ENCODE measurements at places on chromosomes 4 and X.
A peak's percentile ranks its signal among the peaks of the same experiment; 100 is the strongest.

GRCh38 chr4:84582988-84583875 is at the start of gene CDS1:
Gene CDS1 (plus strand): TSS chr4:84583127. CDS start chr4:84583402, 275 bp downstream.
- H3K36me3 ChIP-seq = no peaks in the 10 kb centered on the region
- no peak for DNase-seq
- peaks cover 21% of the 10 kb centered on the region for H3K4me1 ChIP-seq
- peak within 1 kb of the TSS; percentile 73 for H3K4me3 ChIP-seq
- H3K27me3 ChIP-seq = peaks cover 34% of the 10 kb centered on the region
- H3K27ac ChIP-seq = no peak within 1 kb of the TSS

DNA sequence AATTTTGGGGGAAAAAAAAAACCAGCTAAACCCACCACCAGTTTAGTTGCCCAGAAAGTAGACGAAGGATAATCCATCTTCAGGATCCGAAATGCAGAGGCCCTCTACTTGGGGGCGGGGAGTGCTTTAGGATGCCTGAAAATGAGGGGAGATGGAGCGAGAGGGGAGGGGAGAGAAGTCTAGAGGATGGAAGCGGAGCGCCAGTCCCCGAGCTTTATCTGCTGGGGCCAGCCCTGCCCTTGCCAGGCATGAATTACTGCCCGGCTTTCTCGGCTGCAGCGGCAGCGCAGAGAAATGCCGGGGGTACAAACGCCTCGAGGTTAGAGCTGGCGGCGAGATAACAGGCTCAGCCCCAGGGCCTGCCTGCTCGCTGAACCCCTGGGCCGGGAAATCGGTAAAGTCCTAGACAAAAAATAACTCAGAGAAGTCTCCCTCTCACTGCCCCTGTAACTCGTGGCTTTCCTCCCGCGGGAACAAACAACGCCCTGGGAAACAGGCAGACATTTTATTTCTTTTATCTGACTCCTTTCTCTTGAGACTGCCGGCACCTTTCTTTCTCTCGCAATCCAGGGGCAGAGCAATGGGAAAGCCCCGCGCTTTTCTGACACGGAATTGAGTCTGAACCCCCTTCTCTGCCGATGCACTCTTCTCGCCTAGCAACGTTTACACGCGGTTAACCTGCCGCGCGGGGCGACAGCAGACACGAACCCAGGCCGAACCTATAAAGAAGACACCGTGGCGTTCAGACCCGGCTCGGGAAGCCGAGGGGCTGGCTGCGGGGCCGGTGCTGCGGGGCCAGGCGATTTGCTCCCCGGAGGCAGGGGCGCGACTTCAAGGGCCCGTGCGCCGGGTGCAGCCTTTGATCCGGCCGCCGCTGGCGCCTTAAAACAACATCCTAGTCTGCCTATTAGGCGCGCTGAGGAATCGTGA is 3.1 kb upstream of the MSX1 start:
- peaks cover 60% of the 10 kb centered on the region for H3K27me3 ChIP-seq
- H3K36me3 ChIP-seq = no peaks in the 10 kb centered on the region
- DNase-seq = peak; percentile 79
- H3K27ac ChIP-seq = no peak overlapping the region

DNA sequence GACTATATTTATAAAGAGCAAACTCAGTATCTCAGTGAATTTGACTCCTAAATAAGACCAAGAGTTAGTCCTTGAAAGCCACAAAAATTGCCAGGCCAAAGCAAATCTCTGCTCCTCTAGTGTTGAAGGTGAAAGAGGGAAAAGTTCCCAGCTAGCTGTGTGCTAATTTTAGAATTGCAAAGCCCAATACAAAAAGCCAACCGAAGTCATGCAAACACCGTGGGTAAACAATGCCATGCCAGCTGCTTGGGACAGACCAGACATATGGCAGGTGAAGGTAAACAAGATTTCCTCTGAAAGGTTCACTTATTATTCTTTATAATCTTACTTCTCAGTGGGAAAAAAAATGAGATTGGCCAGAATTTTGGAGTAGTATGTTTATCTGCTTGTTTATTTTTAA is 80.5 kb upstream of the LNX1 start:
- DNase-seq = no peak

GRCh38 chr4:77204621-77205020 is 47.6 kb downstream of the CCNG2 start:
- no peak overlapping the region for H3K4me3 ChIP-seq
- no peaks in the 10 kb centered on the region for H3K27me3 ChIP-seq
- no peak overlapping the region for H3K27ac ChIP-seq
- no peaks in the 10 kb centered on the region for H3K36me3 ChIP-seq
- no peak for DNase-seq

GRCh38 chr4:87388901-87389300 is 2.1 kb downstream of the HSD17B11 start:
- DNase-seq = no peak
- no peak overlapping the region for H3K4me3 ChIP-seq
- H3K27me3 ChIP-seq = no peaks in the 10 kb centered on the region
- peaks cover 19% of the 10 kb centered on the region for H3K4me1 ChIP-seq
- peak overlapping the region; percentile 26 for H3K27ac ChIP-seq
- peaks cover 14% of the 10 kb centered on the region for H3K36me3 ChIP-seq

DNA sequence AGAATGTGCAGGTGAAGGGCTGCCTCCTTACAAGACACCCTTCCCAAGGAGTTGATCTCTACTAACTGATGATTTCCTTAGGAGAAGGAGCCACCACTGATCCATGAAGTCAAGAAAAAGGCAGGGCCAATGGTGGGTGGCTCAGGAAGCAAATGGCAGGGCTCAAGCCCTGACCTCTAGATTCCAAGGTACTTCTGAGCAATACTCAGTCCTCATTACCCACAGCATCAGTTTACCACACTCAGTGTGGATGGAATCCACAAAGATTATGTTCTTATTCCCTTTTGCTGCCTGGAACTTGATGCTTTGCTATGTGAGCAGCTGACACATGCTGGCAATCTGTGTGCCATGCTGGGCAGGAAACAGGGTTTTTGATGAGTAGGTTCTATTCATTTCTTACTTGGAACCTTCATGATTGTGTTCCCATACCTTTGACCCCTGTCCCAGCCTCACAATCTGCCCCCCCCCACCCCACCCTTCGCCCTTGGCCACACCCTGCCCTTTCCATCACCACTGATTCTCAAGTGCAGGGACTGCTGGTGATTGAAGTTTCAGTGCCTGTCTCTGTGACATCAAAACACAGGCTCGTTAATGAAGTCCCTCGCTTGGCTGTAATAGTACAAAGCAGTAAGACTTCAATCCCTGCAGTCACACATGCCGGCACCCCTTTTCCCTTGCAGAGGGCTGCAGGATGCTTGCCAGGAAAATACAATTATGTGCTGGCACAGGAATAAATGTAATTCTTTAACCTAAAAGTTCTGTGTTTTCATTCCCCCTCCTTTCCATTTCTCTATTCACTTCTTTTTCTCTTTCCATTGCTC is 135.6 kb upstream of the GPC4 start:
- H3K36me3 ChIP-seq = no peaks in the 10 kb centered on the region
- no peak overlapping the region for H3K4me3 ChIP-seq
- no peaks in the 10 kb centered on the region for H3K4me1 ChIP-seq
- DNase-seq = no peak

DNA sequence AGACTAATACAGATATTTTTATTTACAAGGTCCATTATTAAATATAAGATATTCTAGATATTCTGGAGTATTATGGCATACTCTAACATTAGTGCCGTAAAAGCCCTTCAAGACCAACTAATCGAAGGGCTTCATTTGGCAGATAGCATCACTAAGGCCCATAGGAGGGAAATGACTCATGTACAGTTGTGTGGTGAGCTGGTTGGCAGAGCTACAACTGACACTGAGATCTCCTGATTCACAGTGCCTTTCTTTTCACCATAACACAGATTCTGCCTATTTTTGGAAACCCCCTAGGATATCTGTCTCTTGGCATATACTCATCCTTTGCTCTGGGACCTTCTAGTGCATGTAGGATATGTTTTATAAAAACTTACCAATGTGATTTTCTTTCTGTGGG is 201.7 kb upstream of the AFF2 start:
- H3K4me1 ChIP-seq = no peaks in the 10 kb centered on the region
- no peak overlapping the region for H3K27ac ChIP-seq
- DNase-seq = peak; percentile 84
- no peaks in the 10 kb centered on the region for H3K36me3 ChIP-seq

GRCh38 chrX:151167791-151168345 is 8.5 kb upstream of the GPR50 start:
- no peak overlapping the region for H3K4me3 ChIP-seq
- no peaks in the 10 kb centered on the region for H3K36me3 ChIP-seq
- no peaks in the 10 kb centered on the region for H3K27me3 ChIP-seq
- H3K4me1 ChIP-seq = no peaks in the 10 kb centered on the region

GRCh38 chr4:10035130-10035529 is 13.8 kb upstream of the SLC2A9 start:
- no peak for DNase-seq
- H3K4me3 ChIP-seq = no peak overlapping the region
- no peak overlapping the region for H3K27ac ChIP-seq
- H3K36me3 ChIP-seq = no peaks in the 10 kb centered on the region
- H3K27me3 ChIP-seq = no peaks in the 10 kb centered on the region

DNA sequence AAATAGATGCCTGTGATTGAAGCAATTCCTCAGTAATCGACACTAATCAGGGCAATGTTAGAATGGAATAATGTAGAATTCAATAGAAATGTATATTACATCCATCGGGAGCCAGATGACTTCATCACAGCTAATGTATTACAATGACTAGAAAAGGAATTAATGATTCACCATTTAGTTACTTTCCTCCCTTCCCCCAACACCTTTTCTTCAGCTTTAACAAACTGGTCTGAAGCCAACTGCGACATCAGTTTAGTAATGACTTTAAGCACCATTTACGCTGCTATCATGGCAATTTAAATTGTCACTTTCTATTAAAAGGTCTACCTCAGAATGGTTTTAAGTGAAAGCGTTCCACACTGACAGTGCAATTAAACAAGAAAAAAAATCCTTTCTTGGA is 45.1 kb downstream of the SUPT20HL2 start:
- no peak overlapping the region for H3K27ac ChIP-seq
- H3K27me3 ChIP-seq = no peaks in the 10 kb centered on the region
- no peaks in the 10 kb centered on the region for H3K4me1 ChIP-seq
- H3K36me3 ChIP-seq = no peaks in the 10 kb centered on the region

- no peaks in the 10 kb centered on the region for H3K4me1 ChIP-seq
- no peak for DNase-seq
Observed at GRCh38 chrX:1700757-1701156, 85.9 kb downstream of the ASMT start.

- no peak overlapping the region for H3K4me3 ChIP-seq
- peaks cover 46% of the 10 kb centered on the region for H3K36me3 ChIP-seq
- no peak overlapping the region for H3K27ac ChIP-seq
- H3K27me3 ChIP-seq = no peaks in the 10 kb centered on the region
- H3K4me1 ChIP-seq = peaks cover 8% of the 10 kb centered on the region
- DNase-seq = no peak
Observed at GRCh38 chr4:150828159-150828558, 186.9 kb downstream of the LRBA start.

DNA sequence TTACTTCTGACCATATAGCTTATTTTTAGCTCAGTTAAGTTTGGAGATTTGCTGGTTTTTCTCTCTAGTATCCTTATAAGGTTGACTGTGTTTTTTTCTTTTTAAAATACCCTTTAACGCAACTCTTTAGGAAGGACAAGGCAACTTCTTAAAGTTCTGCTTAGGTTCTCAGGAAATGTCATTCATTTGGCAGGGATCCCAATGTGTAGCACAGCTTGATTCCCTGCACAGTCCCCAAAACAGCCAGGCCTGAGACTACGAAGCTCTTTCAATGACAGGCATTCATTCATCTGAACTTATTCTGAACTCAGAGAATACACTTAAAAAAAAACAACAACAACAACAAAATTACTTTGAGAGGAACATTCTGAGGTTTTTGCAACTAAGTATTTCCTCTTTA is 1765.8 kb downstream of the PCDH7 start:
- no peaks in the 10 kb centered on the region for H3K27me3 ChIP-seq
- H3K4me3 ChIP-seq = no peak overlapping the region
- no peaks in the 10 kb centered on the region for H3K4me1 ChIP-seq
- no peaks in the 10 kb centered on the region for H3K36me3 ChIP-seq

- no peak overlapping the region for H3K27ac ChIP-seq
- H3K4me1 ChIP-seq = no peaks in the 10 kb centered on the region
- H3K36me3 ChIP-seq = no peaks in the 10 kb centered on the region
- no peaks in the 10 kb centered on the region for H3K27me3 ChIP-seq
- H3K4me3 ChIP-seq = no peak overlapping the region
Observed at GRCh38 chrX:97984641-97985040, 1100.9 kb downstream of the RPA4 start.

DNA sequence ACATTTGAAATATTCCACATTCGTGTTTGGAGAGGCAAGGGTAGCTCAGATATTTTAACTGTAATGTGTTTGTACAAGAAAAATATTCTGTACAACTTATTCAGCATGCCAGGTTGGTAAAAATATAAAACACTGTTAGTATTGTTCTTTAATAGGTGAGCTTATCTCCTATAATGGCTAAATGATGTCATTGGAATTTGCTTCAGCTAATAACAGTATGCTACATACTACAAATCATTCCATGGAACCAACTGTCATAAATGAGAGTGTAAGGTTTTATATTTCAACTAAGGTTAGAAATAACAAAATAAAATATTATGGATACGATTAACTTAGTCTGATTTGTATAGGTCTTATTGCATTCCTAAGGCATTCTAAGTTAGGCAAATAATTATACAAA is 206.6 kb downstream of the ADGRL3 start:
- H3K27ac ChIP-seq = no peak overlapping the region
- DNase-seq = no peak
- H3K36me3 ChIP-seq = no peaks in the 10 kb centered on the region

DNA sequence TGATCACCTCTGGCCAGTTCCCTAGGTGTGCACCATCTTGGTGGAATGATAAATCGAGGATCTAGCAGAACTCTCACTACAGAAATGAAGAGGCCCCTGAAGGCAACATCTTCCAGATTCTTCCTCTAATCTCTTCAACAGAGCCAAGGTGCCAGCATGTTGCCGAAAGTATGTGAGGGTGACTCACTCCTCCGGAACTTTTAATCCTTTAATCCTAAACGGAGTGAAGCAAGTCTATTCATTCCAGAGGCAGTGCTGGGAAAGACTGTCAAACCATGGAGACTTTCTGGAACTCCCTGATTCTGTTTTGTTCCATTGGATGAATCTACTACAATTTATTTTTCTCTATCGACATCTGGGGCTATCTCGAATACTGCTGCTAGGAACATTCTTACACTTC is 68.7 kb downstream of the SUPT20HL2 start:
- H3K27me3 ChIP-seq = no peaks in the 10 kb centered on the region
- no peak overlapping the region for H3K4me3 ChIP-seq
- no peak for DNase-seq
- H3K27ac ChIP-seq = no peak overlapping the region

DNA sequence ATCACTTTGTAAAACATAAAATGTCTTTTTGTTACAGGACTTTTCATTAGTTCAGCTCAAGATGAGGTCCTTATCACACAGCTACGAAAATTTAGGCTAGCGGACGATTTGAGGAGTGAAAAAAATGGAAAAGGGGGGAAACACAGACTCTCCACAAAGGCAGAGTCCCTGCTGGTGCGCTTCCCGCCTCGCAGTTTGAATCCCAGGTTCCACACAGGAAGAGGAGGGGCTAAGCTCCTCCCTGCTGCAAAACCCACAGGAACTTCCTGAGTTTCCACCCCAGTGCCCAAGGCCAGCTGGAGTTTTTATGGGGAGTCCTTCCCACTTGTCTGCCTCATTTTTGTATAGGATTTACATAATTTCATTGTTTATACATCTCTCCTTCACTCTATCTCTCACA is 11.2 kb downstream of the ADAM29 start:
- H3K4me1 ChIP-seq = no peaks in the 10 kb centered on the region
- no peak for DNase-seq
- H3K4me3 ChIP-seq = no peak overlapping the region
- no peak overlapping the region for H3K27ac ChIP-seq
- H3K36me3 ChIP-seq = no peaks in the 10 kb centered on the region

- H3K4me3 ChIP-seq = no peak overlapping the region
- H3K27ac ChIP-seq = no peak overlapping the region
- DNase-seq = no peak
Observed at GRCh38 chr4:74527049-74527448, 82.1 kb downstream of the AREG start.

All from common myeloid progenitor, CD34-positive (primary cell).